ENCODE measurements at places on chromosomes 7 and 10. TPM values are rescaled to one million over a fixed set of nuclear protein-coding genes. Genes with fewer than 3 reads are reported as not detected.

DNA sequence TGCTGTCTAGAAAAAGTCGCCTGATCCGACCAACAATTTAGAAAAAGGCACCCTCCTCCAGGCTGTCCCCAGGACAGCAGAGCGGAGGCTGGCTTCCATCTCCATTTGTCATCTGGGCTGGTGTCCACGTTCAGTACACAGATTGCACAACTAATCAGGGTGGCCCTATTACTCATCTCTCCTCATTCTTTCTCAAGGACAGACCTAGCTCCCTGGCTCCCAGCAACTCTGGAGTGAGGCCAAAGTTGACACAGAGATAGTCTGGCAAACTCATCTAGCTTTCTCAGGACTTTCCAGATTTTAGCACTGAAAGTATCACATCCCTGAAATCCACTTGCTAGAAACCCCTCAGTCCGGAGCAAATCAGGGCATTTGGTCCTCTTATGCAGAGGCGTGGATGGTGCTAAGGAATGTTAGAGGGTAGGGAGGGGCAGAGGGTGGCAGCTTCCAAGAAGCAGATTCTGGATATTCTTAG lies 75.1 kb downstream of the DNAH11 start:
- peak; percentile 94 for DNase-seq

GRCh38 chr7:95925971-95926370 lies 153.6 kb downstream of the DYNC1I1 start:
- no peak for DNase-seq

GRCh38 chr10:97427571-97428179 lies 1.7 kb downstream of the PGAM1 start:
- peak; percentile 48 for DNase-seq

- DNase-seq = no peak
Measured at GRCh38 chr10:59587083-59587755, 122.4 kb downstream of the SLC16A9 start.

DNA sequence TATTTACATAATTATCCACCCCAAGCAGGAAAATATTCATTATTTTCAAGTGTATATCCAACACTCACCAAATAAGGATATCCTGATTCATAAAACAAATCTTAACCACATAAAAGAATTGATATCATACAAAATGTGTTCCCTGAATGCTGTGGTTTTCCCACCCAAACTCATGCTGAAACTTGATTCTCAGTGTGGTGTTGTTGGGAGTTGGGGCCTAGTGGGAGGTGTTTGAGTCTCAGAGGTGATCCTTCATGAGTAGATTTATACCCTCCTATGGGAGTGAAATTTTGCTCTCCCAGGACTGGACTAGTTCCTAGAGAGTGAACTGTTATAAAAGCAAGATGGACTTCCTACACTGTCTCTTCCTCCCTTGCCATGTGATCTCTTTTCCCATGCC lies 1028.3 kb downstream of the SORCS1 start:
- no peak for DNase-seq

DNA sequence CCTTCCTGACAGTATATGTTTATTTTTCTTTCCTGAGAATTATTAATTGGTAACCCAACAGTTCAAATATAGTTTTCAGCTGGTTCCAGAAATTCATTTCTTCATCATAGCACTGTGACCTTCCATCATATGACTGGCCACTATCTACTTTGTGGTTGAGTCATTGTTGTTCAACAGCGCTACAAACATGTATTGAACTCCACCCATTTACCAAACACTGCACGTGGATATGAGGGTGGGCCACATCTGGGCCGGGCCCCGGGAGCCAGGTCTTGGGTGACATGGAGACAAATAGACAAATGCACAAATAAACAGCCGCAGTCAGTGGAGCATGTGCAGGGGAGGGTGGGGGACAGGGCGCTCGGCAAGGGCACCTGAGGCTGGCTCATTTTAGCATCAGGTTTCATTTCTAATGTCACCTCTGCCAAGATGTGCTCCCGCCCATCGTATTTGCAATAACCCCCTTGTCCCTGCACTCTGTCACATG lies 24.0 kb upstream of the EEPD1 start:
- DNase-seq = peak; percentile 66

DNA sequence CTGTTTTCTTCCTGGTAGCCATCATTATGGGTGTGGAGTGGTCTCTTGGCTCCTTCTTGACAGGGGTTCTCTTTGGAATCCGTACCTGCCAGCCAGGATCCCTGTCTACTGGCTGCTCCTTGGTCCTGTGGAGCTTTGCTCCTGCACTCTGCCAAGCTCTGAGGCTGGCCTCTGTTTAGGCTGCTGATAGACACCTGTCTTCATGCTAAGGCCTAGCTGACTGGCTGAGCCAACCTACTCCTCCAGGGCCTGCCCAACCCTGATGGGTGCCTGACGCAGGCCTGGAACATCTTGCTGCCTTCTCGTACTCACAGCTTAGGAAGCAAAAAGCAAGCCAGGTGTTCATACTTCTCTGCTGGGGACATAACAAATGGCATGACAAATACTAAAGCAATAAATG lies 333.6 kb upstream of the ZNF32 start:
- DNase-seq = no peak

GRCh38 chr7:26422761-26423160 lies 131.1 kb downstream of the SNX10 start:
- DNase-seq = no peak

DNA sequence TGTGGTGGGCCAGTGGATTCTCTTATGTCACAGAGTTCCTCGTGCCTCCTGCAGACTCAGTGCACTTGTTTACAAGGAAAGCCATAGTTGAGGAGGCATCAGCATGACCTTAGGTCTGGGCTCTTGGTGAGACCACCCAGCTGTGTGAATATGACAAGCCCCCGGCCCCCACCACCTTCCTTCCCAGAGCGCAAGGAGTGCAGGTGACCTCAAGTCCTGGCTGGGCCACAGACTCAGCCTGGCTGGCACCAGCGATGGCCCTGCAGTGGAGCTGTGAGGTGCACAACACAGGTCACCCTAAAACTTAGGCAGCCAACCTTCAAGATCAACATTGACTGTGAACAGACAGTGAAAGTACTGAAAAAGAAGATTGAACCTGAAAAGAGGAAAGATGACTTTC lies 14.2 kb upstream of the SEMA3E start:
- DNase-seq = no peak

GRCh38 chr7:124324262-124324661 lies 291.4 kb upstream of the TMEM229A start:
- DNase-seq = no peak

DNA sequence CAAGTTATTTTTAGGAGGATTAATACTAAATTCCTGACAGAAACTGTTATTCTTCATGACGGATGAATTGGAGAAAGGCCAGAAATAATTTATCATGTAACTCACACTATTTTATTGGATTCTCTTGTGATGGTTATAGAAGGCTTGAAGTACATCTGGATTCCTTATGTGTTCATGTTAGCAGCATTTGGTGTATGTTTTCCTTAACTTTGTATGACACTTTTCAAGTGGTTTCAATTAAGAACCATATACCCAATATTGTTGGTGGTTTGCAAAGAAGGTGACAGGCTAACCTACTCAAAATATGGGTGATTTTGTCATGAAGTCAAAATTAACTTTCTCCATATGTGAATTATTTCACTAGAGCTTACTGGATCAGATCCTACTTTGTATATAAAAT lies 532.2 kb upstream of the CNTNAP2 start:
- DNase-seq = no peak

GRCh38 chr10:69449841-69450240 lies 1.4 kb upstream of the TSPAN15 start:
- DNase-seq = peak; percentile 77

- no peak for DNase-seq
Measured at GRCh38 chr10:96651998-96652431, 65.2 kb upstream of the TM9SF3 start.

GRCh38 chr10:88952647-88953111 lies at the start of gene ACTA2:
ACTA2 (minus strand) TSS chr10:88952773; CDS start chr10:88948930, 3,843 bp downstream.
- peak; percentile 26 for DNase-seq

DNA sequence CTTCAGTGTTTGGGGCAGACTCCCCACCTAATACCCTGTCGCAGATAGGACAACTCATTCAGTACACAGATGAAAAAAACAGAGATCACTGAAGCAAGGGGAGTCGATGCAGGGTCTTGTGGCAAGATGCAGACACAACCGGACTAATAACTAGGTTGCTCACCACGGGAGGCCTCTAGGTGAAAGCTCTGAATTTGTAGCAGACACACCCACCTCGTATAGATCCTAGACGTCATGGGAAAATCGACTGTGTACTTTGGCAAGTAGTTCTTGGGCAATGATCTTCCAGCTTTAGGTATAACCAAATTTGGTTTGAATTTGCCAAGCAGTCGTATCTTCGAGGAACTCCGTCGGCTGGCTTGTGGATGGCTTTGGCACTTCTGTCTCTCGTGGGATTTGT lies 88.1 kb downstream of the TCF7L2 start:
- DNase-seq = no peak

CLRN3 gene
- total RNA-seq = not detected

CYP3A4 gene
- not detected for total RNA-seq

SLC26A5 gene
- not detected for total RNA-seq

HOXA13 gene
- 4.7 TPM for total RNA-seq

FAM13C gene
- total RNA-seq = 0.22 TPM

EPHB6 gene
- total RNA-seq = 2.7 TPM

EFCAB10 gene
- not detected for total RNA-seq

RAB19 gene
- not detected for total RNA-seq

GDF2 gene
- not detected for total RNA-seq

FOXI2 gene
- not detected for total RNA-seq

SPDYE2 gene
- total RNA-seq = not detected

TMEM213 gene
- not detected for total RNA-seq

C10orf105 gene
- total RNA-seq = not detected

ZNHIT1 gene
- 113 TPM for total RNA-seq

GPR37 gene
- 1.3 TPM for total RNA-seq

SRPK2 gene
- 65.4 TPM for total RNA-seq

CYP3A7 gene
- not detected for total RNA-seq

Data from A172 (cell line).